ENCODE measurements at places on chromosomes 6 and 20. TPM values are rescaled to one million over a fixed set of nuclear protein-coding genes. Genes with fewer than 3 reads are reported as not detected.
A peak's percentile ranks its signal among the peaks of the same experiment; 100 is the strongest.

LTA gene
- not detected for polyA plus RNA-seq

DNA sequence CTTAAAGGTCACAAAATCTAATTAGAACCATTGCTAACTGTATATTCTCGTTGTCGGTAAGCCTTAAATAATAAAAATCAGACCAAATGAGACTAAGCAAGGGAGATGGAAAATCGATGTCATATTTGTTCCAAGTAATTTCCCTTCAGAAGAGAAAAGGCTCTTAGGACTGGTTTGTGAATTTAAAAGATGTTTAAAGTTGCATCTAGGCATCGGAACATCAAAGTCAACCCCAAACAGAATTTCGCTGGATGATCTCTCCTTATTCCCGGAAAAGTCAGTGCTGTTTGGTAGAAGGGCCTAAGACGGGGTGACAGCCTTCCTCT is 63.8 kb downstream of the NPEPL1 start:
- no peak for DNase-seq
- H3K36me3 ChIP-seq = no peaks in the 10 kb centered on the region
- no peaks in the 10 kb centered on the region for H3K27me3 ChIP-seq
- no peak overlapping the region for H3K4me3 ChIP-seq

VWA7 gene
- polyA plus RNA-seq = 2.8 TPM

DNA sequence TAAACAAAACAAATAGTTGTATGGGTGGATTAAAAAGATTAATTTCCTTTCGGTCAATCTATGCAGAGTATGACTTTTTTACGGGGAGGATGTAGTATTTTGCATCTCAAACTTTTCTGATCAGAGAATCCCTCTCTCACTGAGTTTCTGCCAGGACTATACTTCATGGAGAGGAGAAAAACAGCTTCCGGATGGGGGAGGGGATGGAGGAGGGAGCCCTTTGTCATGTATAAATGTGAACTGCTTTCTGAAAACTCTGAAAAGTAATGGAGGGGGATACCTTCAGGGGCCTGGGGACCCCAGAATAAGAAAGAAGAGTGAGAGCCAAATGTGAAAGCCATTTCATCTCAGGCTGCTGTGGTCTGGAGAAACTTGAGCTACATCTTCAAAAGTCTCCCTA is 173.1 kb upstream of the KCNK16 start:
- no peaks in the 10 kb centered on the region for H3K4me1 ChIP-seq
- H3K27me3 ChIP-seq = no peaks in the 10 kb centered on the region
- no peak for DNase-seq
- no peak overlapping the region for H3K27ac ChIP-seq

OR2H1 gene
- not detected for polyA plus RNA-seq

- H3K27ac ChIP-seq = peak overlapping the region; percentile 41
- no peaks in the 10 kb centered on the region for H3K27me3 ChIP-seq
- H3K4me3 ChIP-seq = no peak overlapping the region
- H3K4me1 ChIP-seq = peaks cover 11% of the 10 kb centered on the region
- no peaks in the 10 kb centered on the region for H3K36me3 ChIP-seq
Measured at GRCh38 chr6:26068036-26068435, 19.2 kb upstream of the HFE start.

- no peak overlapping the region for H3K27ac ChIP-seq
- no peaks in the 10 kb centered on the region for H3K4me1 ChIP-seq
- no peaks in the 10 kb centered on the region for H3K36me3 ChIP-seq
- H3K4me3 ChIP-seq = no peak overlapping the region
- DNase-seq = no peak
Measured at GRCh38 chr6:144447472-144447871, 162.3 kb downstream of the UTRN start.

DNA sequence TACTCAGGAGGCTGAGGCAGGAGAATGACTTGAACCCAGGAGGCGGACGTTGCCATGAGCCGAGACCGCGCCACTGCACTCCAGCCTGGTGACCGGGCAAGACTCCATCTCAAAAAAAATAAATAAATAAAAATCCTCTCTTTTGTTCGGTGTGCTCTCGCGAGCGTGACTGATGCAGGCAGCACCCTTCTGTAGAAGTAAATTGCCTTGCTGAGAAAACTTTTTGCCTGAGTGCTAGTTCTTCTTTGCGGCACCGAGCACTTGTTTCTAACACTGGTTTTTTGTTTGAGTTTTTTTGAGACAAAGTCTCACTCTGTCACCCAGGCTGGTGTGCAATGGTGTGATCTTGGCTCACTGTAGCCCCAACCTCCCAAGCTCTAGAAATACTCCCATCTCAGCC is 30.5 kb downstream of the PLN start:
- no peak overlapping the region for H3K4me3 ChIP-seq
- H3K27me3 ChIP-seq = no peaks in the 10 kb centered on the region
- peak overlapping the region; percentile 37 for H3K27ac ChIP-seq
- DNase-seq = no peak
- no peaks in the 10 kb centered on the region for H3K36me3 ChIP-seq

- H3K27ac ChIP-seq = no peak overlapping the region
- H3K4me3 ChIP-seq = no peak overlapping the region
Measured at GRCh38 chr6:54695815-54696214, 150.8 kb upstream of the FAM83B start.

GRCh38 chr6:127382413-127382812 is 39.0 kb upstream of the ECHDC1 start:
- H3K27me3 ChIP-seq = no peaks in the 10 kb centered on the region
- H3K4me3 ChIP-seq = no peak overlapping the region
- no peak overlapping the region for H3K27ac ChIP-seq
- no peaks in the 10 kb centered on the region for H3K36me3 ChIP-seq
- no peaks in the 10 kb centered on the region for H3K4me1 ChIP-seq
- no peak for DNase-seq

DNA sequence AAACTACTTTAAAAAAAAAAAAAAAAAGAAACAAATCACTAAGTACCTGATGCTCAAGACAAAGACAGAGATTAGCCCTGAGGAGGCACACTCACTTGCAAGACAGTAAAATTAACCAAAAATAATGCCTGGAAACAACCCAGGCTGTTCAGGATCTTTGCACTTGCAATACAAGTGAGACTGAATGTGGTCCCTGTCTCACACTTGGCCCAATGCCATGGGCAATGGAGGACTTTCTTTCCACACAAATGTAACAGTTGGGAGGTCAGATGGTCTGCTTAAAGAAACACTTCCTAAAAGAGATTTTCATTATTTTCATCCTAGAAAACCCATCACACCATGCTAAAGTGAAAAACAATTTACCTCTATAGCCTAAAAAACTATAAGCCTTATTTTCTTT is 16.2 kb downstream of the STAU1 start:
- DNase-seq = no peak
- no peak overlapping the region for H3K4me3 ChIP-seq
- no peaks in the 10 kb centered on the region for H3K27me3 ChIP-seq
- H3K27ac ChIP-seq = no peak overlapping the region
- no peaks in the 10 kb centered on the region for H3K36me3 ChIP-seq

DNA sequence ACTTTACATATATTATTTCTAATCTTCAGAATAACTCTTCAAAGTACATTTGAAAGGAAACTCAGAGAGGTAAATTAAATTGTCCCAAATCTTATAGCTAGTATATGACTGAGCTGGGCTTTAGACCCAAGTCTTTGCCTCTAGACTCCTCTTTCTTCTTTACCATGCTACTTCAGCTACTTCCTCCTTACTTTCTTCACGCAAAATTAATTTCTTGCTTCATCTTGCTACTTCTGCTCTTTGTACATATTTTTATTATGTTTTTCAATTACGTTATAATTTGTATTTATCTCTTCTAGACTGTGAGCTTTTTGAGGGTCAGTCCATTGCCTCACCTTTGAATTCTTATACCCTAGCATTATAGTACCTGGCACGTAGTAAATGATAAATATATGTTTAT is 5.3 kb downstream of the TMEM170B start:
- H3K36me3 ChIP-seq = no peaks in the 10 kb centered on the region
- H3K4me3 ChIP-seq = no peak overlapping the region
- no peaks in the 10 kb centered on the region for H3K4me1 ChIP-seq
- DNase-seq = no peak

DNA sequence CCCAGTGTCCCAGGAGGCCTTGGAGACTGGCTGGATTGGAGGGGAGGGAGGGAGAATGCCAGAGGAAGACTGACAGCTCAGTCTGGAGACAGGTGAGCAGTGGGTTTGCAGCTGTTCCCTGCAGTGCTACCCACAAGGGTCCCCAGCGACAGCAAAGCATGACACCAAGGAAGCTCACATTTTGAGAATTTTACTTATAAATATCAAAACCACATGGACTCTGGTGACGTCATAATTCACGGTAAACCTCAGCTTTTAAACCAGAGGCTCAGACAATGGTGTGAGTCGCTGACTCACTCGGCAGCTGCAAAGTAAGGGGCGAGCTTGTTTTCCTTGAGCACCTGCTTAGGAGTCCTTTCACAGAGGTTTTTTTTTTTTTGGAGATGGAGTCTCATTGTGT is 65.2 kb downstream of the THBS2 start:
- no peaks in the 10 kb centered on the region for H3K36me3 ChIP-seq
- DNase-seq = no peak
- H3K27me3 ChIP-seq = no peaks in the 10 kb centered on the region
- H3K4me3 ChIP-seq = no peak overlapping the region

- DNase-seq = peak; percentile 74
- peak overlapping the region; percentile 69 for H3K4me3 ChIP-seq
- H3K27me3 ChIP-seq = no peaks in the 10 kb centered on the region
- peak overlapping the region; percentile 94 for H3K27ac ChIP-seq
Measured at GRCh38 chr6:31821301-31822035, 6.1 kb upstream of the HSPA1B start.

MICB gene
- polyA plus RNA-seq = 0.11 TPM

DNA sequence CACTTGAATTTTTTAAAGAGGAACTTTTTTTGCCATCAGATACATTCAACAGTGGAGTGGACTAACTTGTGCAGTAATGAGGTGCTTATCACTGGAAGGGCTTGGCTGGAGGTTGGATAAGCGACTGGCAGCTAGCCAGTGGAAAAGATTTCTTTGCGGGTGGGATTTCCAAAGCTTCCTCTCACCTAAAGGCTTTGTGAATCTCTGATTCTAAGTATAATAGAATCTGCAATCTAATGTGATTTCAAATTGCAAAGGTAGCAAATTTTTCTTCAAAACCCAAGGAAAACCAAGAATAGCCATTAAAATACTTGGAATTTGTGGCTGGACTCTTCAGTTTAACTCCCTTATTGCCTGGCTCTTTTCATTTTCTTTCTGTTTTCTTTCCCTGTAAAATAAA is 460.4 kb upstream of the MARCKS start:
- no peak overlapping the region for H3K4me3 ChIP-seq
- no peaks in the 10 kb centered on the region for H3K36me3 ChIP-seq
- DNase-seq = no peak
- no peaks in the 10 kb centered on the region for H3K4me1 ChIP-seq

GRCh38 chr6:142444881-142445301 is 143.1 kb downstream of the ADGRG6 start:
- no peak overlapping the region for H3K27ac ChIP-seq
- peaks cover 7% of the 10 kb centered on the region for H3K4me1 ChIP-seq
- no peaks in the 10 kb centered on the region for H3K27me3 ChIP-seq
- no peaks in the 10 kb centered on the region for H3K36me3 ChIP-seq
- DNase-seq = no peak

TMEM14C gene
- polyA plus RNA-seq = 170 TPM

DNA sequence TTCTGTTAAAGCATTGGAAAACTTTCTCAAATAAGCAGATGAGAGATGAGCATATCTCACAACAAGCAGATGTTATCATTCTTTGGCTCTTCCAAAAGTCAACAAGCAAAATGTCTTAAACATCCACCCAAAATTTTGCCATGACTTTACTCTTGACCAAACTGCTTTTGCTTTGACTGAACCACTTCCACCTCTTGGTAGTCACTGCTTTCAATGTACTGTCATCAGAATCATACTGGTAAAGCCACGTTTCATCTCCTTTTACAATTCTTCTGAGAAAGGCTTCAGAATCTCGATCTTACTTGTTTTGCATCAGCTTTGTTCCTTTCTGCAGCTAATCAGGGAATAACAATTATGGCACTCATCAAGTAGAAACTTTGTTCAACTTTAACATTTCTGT is 498.5 kb upstream of the GJE1 start:
- no peaks in the 10 kb centered on the region for H3K36me3 ChIP-seq
- no peak for DNase-seq
- H3K27me3 ChIP-seq = no peaks in the 10 kb centered on the region
- no peaks in the 10 kb centered on the region for H3K4me1 ChIP-seq
- H3K4me3 ChIP-seq = no peak overlapping the region

- no peak overlapping the region for H3K4me3 ChIP-seq
- H3K27ac ChIP-seq = peak overlapping the region; percentile 78
- no peaks in the 10 kb centered on the region for H3K36me3 ChIP-seq
- H3K27me3 ChIP-seq = no peaks in the 10 kb centered on the region
- no peak for DNase-seq
Measured at GRCh38 chr6:137863091-137863797, 3.8 kb upstream of the TNFAIP3 start.

DNA sequence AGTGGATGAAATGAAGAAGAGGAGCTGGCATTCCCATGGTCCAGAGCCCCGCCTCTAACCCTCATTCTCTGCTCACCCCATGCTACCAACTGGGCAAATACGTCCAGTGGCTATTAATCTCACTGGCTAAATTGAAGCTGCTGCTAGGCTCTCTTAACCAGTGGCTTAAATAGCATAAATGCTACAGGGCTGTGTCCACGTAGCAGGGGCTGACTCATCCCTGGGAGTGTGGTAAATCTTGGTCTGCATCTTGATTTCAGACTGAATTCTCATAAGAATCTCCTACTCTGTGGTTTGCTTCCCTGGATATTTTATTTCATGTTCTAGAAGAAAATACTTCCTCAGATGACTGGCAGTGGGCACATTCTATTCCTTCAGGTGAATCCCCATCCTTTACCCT is 193.1 kb upstream of the ARG1 start:
- H3K27ac ChIP-seq = no peak overlapping the region
- no peaks in the 10 kb centered on the region for H3K27me3 ChIP-seq
- no peaks in the 10 kb centered on the region for H3K36me3 ChIP-seq
- peak; percentile 23 for DNase-seq

DNA sequence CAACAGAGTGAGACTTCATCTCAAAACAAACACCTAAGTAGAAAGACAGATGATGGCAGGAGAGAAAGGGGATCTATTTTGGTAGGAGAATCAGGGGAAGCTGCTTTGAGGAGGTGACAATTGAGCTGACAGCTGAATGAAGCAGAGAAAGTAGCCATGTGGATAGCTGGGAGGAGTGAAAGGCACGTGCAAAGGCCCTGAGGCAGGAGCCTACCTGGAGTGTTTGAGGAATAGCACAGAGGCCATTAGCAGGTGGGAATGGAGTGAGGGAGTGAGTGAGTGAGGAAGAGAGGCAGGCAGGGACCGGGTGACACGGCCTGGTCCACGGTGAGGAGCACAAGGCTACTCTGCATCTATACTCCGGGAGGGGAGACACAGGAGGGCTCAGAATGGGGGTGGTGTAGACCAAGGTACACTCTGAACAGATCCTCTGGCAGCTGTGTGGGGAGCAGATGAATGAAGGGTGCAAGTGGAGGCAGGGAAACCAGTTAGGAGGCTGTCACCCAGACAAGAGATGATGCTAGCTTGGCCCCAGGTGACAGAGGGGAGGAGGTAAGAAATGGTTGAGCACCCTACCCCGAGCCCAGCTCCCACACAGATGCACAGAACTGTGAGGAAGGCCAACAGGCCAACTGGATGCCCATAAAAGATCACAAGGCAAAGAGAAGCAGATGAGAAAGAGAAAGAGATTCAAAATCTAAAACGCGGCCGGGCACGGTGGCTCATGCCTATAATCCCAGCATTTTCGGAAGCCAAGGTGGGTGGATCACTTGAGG is 43.6 kb downstream of the NFATC2 start:
- no peak overlapping the region for H3K4me3 ChIP-seq
- no peak for DNase-seq
- no peaks in the 10 kb centered on the region for H3K27me3 ChIP-seq

- no peak overlapping the region for H3K4me3 ChIP-seq
- H3K27ac ChIP-seq = no peak overlapping the region
- H3K4me1 ChIP-seq = no peaks in the 10 kb centered on the region
Measured at GRCh38 chr6:121764493-121764892, 329.0 kb downstream of the GJA1 start.

All from hepatocyte (in vitro differentiated cells).